T-cell (primary cell): ENCODE measurements at places on chromosomes 1 and 21.
A peak's percentile ranks its signal among the peaks of the same experiment; 100 is the strongest.

DNA sequence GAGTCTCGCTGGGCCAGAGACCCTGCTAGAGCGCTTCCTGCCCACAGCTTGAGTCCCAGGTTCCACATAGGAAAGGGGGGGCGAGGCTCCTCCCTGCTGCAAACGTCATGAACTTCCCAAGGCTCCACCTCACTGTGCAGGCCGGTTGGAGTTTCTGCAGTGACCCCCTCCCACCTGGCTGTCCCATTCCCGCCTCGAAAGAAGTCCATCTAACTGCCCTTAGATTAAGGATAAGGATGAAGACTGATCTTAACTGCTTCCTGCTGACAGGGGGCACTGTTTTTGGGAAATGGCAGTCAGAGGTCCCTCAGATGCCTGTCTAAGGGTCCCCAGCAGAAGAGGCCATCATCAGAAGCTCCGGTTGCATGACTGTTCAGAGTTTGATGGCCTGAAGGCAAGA is 62.7 kb downstream of the STUM start:
- H3K4me3 ChIP-seq: no peak overlapping the region
- peaks cover 3% of the 10 kb centered on the region for H3K4me1 ChIP-seq
- DNase-seq: no peak

DNA sequence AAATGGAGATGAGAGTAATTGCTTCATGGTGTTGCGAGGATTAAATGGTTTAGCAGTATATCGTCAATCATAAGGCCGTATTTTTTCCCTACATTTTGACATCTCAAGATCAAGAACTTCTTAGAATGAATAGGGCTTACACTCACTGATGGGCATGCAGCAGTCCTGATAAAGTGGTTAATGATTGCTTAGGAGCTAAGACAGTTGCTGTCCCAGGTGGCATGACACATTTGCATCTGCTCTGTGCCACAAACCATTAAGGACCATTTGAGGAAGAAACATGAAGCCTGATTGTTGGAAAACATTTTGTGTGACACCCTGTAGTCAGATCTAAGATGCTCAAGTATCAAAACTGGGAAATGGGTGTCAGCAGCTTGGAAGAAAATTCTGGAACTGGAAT is 81.0 kb upstream of the SGIP1 start:
- no peak overlapping the region for H3K27ac ChIP-seq
- DNase-seq: no peak
- no peaks in the 10 kb centered on the region for H3K27me3 ChIP-seq
- no peak overlapping the region for H3K4me3 ChIP-seq

DNA sequence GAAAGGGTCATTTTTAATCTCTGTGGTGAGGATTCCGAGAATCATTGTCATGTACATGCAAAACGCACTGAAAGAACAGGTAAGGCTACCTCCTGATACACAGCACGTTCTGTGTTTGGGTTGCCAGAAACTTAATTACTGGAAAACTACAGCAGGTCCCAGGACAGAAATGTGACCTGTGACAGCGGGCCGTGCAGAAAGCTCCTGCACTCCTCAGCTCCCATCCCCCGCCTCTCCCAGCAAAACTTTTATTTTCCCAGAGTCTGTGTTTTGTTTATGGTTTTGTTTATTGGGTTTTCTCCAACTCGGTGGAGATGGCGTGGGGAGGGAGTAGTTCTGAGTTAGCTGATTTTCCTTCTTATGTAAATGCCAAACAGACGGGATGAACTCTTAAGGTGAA is 44.7 kb downstream of the SLC44A3 start:
- no peaks in the 10 kb centered on the region for H3K4me1 ChIP-seq
- H3K27ac ChIP-seq: no peak overlapping the region
- H3K4me3 ChIP-seq: no peak overlapping the region
- no peak for DNase-seq

GRCh38 chr1:32741059-32741412 is 38.5 kb upstream of the SYNC start:
- peaks cover 11% of the 10 kb centered on the region for H3K4me1 ChIP-seq
- peak overlapping the region; percentile 35 for H3K4me3 ChIP-seq
- no peaks in the 10 kb centered on the region for H3K27me3 ChIP-seq
- H3K27ac ChIP-seq: no peak overlapping the region

- peaks cover 3% of the 10 kb centered on the region for H3K36me3 ChIP-seq
- no peaks in the 10 kb centered on the region for H3K4me1 ChIP-seq
- H3K27me3 ChIP-seq: no peaks in the 10 kb centered on the region
- H3K27ac ChIP-seq: no peak overlapping the region
- no peak overlapping the region for H3K4me3 ChIP-seq
- DNase-seq: no peak
These were observed 6.5 kb upstream of the ZZZ3 start for GRCh38 chr1:77688939-77689338.

DNA sequence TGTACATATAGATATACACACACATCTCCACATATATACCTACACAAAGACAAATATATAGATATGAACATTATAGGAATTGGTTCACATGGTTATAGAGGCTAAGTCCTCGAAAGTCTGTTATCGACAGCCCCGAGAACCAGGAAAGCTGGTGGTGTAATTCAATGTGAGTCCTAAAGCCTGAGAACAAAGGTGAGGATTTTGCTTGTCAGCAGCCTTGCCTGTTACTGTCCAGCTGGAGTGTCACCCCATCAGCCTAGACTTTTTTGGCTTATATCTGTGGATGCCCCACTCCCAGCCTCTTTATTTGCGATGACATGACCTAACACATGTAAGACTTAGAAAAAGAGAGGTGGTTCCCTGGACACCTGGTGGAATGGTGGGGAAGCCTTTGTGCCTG is 97.0 kb downstream of the GIPC2 start:
- DNase-seq: no peak
- peak overlapping the region; percentile 56 for H3K27ac ChIP-seq
- H3K4me3 ChIP-seq: peak overlapping the region; percentile 41

GRCh38 chr21:14870853-14871149 is 194.0 kb downstream of the NRIP1 start:
- H3K27ac ChIP-seq: no peak overlapping the region
- H3K4me3 ChIP-seq: no peak overlapping the region
- peaks cover 2% of the 10 kb centered on the region for H3K4me1 ChIP-seq
- H3K27me3 ChIP-seq: no peaks in the 10 kb centered on the region
- H3K36me3 ChIP-seq: no peaks in the 10 kb centered on the region

- H3K4me1 ChIP-seq: peaks cover 5% of the 10 kb centered on the region
- no peak overlapping the region for H3K27ac ChIP-seq
- no peaks in the 10 kb centered on the region for H3K27me3 ChIP-seq
- DNase-seq: peak; percentile 44
- H3K4me3 ChIP-seq: no peak overlapping the region
- no peaks in the 10 kb centered on the region for H3K36me3 ChIP-seq
These were observed 9.0 kb downstream of the PRDX1 start for GRCh38 chr1:45512641-45513054.

DNA sequence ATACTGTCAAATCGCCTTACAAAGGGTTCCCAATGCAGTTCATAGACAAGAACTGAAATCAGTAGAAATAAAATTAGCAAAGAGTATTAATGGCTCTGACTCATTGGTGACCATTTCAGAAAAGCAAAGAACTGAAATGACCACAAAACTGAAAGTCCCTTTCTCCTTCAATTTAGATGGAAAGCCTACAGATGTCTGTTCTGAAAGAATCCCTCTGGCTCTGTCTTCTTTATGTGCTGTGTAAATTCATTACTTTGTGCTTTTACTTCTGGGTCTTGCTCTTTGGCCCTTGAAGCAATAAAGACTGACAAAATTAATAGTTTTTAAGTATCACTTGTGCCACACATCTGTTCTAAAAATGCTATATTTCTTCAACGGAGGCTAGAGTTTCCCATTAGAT is 62.7 kb upstream of the GPR89A start:
- no peak for DNase-seq
- no peaks in the 10 kb centered on the region for H3K4me1 ChIP-seq
- no peak overlapping the region for H3K4me3 ChIP-seq
- H3K27me3 ChIP-seq: peaks cover 3% of the 10 kb centered on the region
- no peak overlapping the region for H3K27ac ChIP-seq
- H3K36me3 ChIP-seq: no peaks in the 10 kb centered on the region

GRCh38 chr1:201391651-201392511 is 7.2 kb downstream of the LAD1 start:
- no peaks in the 10 kb centered on the region for H3K27me3 ChIP-seq
- H3K27ac ChIP-seq: no peak overlapping the region
- no peaks in the 10 kb centered on the region for H3K36me3 ChIP-seq
- H3K4me3 ChIP-seq: no peak overlapping the region
